ENCODE measurements at places on chromosomes 6 and 20.

- no peak for DNase-seq
Measured at GRCh38 chr6:4403828-4404227, 268.5 kb upstream of the ECI2 start.

DNA sequence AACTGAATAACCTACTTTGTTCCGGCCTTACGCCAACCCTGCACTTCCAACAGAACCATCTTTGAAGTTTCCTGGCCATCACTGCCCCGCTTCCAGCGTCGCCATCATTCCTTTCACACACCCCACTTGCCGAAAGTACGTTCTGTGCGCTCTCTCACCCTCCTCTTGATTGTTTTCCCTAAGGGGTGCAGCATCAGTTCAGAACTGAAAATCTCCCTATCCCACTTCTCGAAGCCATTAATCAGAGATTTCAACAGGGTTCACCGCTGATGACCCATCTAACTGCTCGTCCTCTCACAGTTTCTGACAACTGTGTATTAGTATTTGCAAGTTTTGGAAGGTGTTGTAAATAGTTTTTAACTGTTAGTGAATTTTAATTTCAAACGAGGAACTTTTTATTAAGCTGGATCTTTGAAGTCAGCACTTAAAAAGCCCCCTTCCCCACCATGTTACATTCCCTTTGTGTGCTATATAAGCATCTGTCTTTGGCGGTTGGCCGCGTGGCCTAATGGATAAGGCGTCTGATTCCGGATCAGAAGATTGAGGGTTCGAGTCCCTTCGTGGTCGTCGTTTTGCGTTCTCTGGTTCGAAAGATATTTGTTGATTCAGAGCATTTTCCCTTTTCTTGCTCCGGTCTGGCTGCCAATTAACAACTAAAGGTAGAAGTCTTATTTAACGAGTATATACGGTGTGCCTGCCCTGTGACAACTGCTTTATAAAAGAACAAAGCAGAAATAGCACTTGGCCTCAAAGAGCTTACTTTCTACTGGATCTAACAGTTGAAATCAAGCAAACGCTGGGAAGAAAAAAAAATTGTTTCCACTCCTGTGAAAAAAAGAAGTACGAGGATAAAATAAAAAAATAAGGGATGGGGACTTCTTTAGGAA, 42.6 kb downstream of the TRIM27 start:
- peak; percentile 36 for DNase-seq

DNA sequence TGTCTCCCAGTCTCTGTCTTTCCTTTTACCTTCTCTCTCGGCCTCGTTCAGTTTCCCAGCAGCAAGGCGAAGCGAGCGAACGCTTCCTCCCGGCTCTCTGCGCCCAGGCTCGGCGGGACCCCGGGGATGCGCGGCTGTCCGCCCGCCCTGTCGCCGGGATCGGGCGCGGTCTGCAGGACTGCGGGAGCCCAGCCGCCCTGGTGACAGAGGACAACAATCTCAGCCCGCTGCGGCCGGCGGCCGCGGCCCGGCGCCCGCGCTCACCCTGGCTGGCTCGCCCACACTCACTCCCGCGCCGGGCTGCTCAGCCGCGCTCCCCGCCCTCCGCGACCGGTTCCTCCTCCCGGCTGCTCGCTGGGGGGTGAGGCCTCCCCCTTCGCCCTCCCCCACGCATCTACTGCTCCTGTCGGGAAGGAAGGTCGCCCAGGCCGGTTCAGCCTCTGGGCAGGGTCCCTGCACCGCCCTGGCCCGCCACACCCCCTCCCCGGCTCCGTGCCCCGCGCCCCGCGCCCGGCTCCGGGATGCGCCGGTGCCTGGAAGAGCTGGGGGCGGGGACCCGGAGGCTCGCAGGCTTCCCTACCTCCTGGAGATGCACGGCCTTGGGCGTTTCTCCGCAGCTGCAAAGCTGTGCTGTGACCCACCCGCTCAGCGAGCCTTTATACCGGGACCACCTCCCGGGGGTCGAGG, 410 bp downstream of the SYNE1 start:
- no peak for DNase-seq

GRCh38 chr6:148417045-148417444, 74.4 kb downstream of the SASH1 start:
- DNase-seq, result no peak

DNA sequence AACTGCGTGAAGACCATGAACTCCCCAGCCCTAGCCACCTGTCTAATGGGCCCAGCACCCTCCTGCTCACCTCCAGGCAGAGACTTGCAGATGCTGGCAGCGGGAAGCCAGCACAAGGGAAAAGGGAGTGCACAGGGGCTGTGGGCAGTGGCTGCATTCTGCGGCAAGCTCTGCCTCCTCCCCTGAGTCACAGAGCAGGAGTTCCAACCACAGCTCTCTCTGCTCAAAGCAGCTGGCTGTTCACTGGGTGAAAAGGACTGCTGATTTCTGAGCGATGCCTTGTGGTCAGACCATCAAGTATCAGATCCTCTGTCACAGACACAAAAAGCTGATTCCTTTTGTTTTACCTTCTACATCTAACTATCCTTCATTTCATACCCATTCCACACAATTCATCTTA, 10.5 kb downstream of the NKX2-2 start:
- DNase-seq, result no peak

DNA sequence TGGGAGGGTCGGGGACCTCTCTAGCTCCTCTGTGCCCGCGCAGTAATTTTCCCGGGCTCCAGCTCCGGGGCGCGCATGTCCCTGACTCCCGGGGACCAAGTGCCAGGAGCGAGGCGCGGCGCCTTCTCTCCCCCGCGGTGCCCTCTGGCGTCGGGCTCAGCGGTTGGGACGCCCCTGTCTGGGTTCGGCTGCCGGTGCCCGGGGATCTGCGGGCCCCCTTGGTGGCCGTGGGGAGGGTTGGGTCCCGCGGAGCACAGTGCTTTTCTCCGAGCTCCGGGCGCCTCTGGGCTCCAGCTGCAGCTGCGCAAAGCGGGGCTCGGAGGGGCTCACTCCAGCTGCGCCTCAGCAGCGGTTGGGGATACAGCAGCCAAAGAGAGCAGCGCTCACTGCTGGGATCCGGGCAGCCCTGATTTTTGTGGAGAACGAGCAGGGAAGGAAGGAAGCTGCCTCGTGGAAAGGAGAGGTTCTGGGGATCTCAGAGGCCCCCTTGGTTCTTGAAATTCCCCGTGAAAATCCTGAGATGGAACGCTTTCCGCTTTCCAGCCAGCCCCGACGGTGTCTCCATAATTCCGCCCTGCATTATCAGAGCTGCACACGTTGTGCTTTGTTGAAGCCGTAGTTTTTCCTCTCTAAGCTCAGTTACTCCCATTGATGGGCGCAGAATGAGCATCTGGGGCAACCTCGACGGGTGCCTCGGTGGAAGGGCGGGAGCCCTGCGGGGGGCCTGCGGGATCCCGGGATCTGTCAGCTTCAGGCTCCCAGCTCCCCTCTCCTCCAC, 861 bp downstream of the PPP1R14C start:
- DNase-seq, result no peak

- no peak for DNase-seq
Measured at GRCh38 chr6:143283887-143284645, 166.4 kb downstream of the ADAT2 start.

- DNase-seq, result no peak
Measured at GRCh38 chr20:36854348-36855240, 21.3 kb upstream of the TLDC2 start.

DNA sequence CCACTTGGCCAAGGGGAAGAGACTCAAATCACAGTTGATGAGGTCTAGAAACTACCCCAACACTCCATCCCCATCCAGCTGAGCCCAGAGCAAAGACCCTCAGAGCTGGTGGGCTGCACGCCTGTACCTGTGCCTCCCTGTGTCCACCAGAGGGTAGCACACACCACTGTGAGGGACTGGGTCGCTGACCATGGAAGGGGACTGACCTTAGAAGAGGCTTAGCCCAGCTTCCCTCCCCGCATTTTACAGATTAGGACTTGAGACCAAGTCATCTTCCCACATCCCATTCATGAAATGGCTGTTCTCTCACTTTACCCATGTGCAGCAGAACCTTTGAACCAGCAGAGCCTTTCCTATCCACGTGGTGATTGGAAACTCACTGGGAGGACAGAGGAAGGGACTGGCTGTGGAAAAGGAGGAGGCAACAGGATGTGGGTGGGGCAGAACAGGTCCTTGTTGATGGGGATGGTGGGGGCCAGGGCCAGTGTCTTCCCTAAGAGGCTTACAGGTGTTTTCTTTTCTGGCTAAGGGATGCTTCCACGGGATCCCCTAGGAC, 44.3 kb downstream of the CPXM1 start:
- no peak for DNase-seq

DNA sequence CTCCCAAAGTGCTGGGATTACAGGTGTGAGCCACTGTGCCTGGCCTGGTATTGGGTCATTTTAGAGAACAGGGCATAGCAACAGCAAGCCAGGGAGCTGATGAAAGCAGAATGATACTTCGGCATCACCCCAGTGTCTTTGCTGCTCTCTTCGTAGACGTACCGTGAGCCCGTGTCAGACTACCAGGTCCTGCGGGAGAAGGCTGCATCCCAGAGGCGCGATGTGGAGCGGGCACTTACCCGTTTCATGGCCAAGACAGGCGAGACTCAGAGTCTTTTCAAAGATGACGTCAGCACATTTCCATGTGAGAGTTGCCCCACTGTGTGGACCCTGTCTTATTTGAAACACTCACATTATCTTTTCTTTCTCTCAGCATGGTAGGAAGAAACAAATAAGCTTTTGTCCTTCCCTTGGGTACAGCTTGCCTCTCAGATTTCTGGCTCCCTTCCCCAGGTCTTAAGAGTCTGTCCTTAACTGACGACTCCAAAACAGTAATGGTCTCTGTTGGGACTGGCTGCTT, 15.9 kb downstream of the TAF8 start:
- no peak for DNase-seq

- DNase-seq, result no peak
Measured at GRCh38 chr20:5203380-5203779, 76.6 kb downstream of the CDS2 start.

GRCh38 chr6:107778265-107778664, 45.8 kb downstream of the SCML4 start:
- no peak for DNase-seq

DNA sequence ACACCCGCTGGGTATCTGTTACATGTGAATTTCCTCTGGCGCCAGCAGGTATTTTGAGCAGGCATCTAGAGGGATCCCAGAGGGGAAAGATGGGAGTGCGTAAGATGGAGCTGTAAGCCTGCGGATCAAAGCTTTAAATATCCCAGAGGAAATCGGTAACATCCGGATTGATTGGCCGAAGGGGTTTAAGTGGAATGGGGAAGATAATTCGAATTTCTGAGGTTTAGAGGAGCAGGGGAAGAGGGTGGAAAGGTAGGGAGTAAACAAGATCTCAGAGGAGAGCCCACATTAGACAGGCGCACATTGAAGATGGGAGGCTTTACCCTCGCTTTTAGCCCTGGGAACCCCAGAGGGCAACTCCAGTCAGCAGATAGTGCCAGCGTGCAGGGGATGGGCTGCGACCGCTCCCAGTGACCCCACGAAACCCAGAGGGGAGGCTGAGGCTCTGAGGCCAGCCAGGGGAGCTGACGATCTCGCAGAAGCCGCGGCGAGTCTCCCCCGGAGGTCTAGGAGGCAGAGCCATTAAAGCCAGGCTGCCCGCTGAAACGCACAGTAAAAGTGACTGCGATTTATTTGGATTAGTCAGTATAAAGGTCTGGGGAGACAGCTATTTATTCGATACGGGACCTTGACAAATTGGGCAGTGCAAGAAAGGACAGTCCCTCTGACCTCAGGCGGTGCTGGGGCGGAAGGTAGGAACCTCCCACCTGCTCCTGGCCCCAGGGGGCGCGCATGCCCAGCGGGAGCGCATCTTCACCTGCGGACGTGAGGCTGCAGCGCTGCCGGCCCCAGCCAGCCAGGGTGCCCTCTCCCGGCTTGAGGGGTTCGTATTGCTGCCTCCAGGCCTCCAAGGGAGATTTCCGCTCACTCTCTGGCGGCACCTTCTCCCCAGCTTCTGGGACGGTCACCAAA, 34.3 kb upstream of the TCF21 start:
- no peak for DNase-seq

- no peak for DNase-seq
Measured at GRCh38 chr20:11796026-11796425, 121.7 kb upstream of the BTBD3 start.

GRCh38 chr20:20227013-20227571, 140.8 kb upstream of the INSM1 start:
- no peak for DNase-seq

- no peak for DNase-seq
Measured at GRCh38 chr6:42123379-42124103, 18.9 kb downstream of the C6orf132 start.

DNA sequence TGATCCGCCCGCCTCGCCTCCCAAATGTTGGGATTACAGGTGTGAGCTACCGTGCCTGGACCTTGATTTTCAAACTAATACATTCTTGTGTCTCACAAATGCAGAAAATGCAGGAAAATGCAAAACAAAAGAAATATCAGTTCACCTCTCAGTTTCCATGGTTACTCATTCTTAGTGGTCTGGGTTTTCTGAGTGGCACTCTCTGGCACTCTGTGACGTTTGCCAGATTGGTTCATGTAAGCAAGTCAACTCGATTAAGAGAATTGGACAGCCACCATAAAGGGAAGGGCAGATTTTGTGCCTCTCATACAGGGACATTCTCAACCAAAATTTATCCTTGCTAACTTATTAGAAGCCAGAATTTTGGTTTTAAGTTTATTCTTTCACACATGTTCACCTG, 8.6 kb downstream of the CMTR1 start:
- DNase-seq, result no peak

- DNase-seq, result no peak
Measured at GRCh38 chr6:39444479-39445019, 122.0 kb upstream of the KCNK16 start.

GRCh38 chr20:63639093-63639975, 12.4 kb upstream of the GMEB2 start:
- no peak for DNase-seq

GRCh38 chr6:123519189-123519505, 117.6 kb downstream of the TRDN start:
- DNase-seq, result no peak

GRCh38 chr6:43125119-43125518, 46.0 kb upstream of the SRF start:
- no peak for DNase-seq

DNA sequence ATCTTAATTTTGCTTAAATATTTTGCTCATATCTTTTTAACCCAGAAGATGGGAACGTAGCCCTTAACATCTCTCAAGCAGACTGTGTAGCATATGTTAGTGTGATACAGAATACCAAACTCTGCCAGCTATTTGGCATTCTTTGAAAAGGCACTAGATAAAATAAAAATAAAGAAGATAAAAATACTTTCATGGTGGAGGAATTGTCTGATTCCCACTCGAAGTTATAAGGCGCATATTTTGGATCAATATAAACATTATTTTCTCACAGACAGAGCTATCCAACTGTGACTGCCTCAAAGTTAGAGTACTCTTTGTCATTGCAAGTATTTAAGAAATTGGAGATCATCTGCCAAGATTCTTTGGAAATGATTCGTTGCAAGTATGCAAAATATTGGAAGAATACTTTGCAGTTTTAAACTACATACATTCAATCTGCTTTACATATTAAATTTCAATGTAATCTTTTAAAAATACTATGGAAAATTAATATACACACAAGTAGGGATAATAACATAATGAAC, 10.8 kb upstream of the EEF1E1 start:
- DNase-seq, result no peak

- DNase-seq, result no peak
Measured at GRCh38 chr6:39696986-39697788, 28.0 kb downstream of the KIF6 start.

GRCh38 chr6:10692965-10693538, 1.4 kb downstream of the C6orf52 start:
- no peak for DNase-seq

Measured in activated CD8-positive, alpha-beta memory T cell treated with anti-CD3 and anti-CD28 coated beads for 48 hours (primary cell).